ENCODE measurements at places on chromosomes 3 and 15. TPM values are rescaled to one million over a fixed set of nuclear protein-coding genes. Genes with fewer than 3 reads are reported as not detected.

Gene AVEN
- 8.4 TPM for total RNA-seq

Gene CYFIP1
- 2.8 TPM for total RNA-seq

Gene SLC9C1
- not detected for total RNA-seq

Gene EMC7
- total RNA-seq, result 32.9 TPM

Gene TM4SF18
- not detected for total RNA-seq

Gene WDR49
- total RNA-seq, result 0.42 TPM

Gene MYO5C
- total RNA-seq, result 0.19 TPM

Gene LRRK1
- 0.78 TPM for total RNA-seq

Gene PRRT3
- 6.3 TPM for total RNA-seq

Gene CA12
- total RNA-seq, result not detected

DNA sequence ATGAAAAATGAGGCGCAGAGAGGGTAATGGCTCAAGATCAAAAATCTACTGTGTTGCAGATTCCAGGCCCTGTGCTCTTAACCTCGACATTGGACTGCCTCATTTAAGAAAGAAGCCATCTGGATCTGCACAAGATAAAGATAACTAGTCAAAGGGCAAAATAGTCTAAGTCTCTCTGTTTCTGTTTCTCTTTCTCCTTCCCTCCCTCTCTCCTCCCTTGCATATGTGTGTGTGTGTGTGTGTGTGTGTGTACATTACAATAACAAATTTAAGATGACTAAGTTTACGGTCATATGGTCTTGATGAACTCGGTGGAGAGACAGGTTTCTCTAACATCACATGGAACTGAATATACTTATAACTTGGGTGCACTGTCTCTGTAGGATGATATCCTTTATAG, 69.2 kb downstream of the MEIS2 start:
- DNase-seq, result no peak

- no peak for DNase-seq
Measured at GRCh38 chr15:32828507-32829186, 110.8 kb downstream of the GREM1 start.

GRCh38 chr3:130091958-130092357, 10.3 kb downstream of the ALG1L2 start:
- DNase-seq, result no peak

DNA sequence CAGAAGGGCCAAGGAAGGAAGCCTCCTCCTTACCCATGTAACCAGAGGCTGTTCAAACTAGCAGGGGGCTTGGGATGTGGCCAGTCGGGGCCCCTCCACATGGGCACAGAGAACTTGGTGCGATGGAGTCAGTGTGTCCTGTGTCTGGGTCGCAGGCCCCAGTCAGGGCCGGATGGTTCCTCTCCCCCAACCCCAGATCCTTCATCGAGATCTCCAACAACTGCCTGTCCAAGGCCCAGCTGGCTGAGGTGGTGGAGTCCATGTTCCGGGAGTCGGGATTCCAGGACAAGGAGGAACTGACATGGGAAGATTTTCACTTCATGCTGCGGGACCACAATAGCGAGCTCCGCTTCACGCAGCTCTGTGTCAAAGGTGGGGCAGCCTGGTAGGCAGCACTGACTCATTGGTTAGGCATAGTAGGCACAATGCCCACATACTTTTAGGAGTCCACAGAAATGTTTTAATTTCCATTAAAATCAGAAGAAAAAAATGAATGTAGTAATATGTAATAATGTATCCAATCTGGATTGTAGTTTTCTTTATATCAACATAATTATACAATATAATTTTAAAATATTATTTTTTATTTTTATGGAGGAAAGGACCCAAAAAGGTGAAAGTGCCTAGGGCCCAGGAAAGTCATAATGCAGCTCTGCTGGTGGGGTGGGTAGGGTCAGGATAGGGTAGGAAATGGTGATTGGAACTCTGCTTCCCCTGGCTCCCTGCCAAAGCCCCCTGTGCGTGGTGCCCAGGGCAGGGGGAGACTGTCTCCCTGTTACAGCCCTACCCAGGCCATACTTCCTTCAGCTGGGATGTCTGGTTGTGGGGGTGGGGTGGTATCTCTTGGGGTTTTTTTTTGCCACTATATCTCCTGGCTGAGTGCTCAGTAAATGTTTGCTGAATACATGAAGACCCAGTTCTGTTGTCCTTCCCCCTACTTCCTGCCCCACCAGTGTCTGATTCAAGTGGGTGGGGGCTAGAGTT, 18.6 kb downstream of the DUOX1 start:
- DNase-seq, result no peak

DNA sequence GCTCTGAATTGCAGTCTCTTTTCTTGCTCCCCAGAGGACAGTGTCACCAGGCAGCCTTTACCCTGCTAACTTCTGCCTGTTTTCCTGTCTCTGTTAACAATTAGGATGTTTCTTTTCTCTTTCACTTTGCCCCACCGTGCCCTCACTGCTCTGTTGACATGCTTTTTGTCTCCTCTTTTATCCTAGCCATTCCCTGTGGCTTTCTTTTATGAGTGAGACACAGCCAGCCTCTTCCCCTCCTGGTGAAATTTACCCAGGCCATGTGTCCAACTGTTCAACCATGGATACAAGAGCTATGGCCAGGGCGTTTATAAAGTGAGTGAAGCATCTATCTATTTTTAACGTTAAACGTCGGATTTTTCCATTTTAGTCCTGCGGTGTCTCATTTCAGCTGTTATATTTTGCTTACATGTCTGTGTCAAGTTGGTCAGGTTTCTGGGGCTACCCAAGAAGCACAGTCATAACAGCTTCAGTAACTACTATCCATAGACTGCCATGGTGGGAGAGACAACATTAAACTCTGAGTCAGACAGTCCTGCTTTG, 443.2 kb upstream of the AZI2 start:
- DNase-seq, result no peak

GRCh38 chr15:70171256-70171886, 73.7 kb upstream of the TLE3 start:
- no peak for DNase-seq

GRCh38 chr3:107846279-107846852, 244.5 kb downstream of the CD47 start:
- DNase-seq, result peak; percentile 20

- no peak for DNase-seq
Measured at GRCh38 chr3:43710607-43711006, 19.9 kb downstream of the ABHD5 start.

DNA sequence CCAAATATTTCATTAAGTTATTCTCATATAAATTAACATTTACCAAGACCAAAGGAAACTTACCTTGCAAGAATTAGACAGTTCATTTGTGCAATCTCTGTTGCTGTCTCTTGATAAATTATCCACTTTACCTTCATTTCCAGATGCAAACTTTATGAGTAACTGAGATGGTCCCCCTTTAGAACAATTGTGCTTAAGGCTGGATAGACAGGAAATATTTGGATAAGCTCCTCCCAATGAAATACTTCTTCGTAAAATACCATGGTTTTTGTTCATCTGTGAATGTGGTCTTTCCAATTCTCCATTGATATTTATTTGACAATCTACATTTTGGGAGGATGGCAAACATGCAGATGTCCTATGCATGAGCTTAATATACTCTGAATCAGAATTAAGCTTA, 78.2 kb downstream of the NEDD4 start:
- DNase-seq, result no peak

- no peak for DNase-seq
Measured at GRCh38 chr15:62942428-62942827, 100.1 kb upstream of the TPM1 start.

GRCh38 chr3:95280711-95281352, 1218.0 kb downstream of the NSUN3 start:
- DNase-seq, result no peak

GRCh38 chr3:127762077-127762786, 60.1 kb downstream of the MGLL start:
- DNase-seq, result no peak

GRCh38 chr15:33154351-33155166, 40.0 kb downstream of the FMN1 start:
- no peak for DNase-seq

DNA sequence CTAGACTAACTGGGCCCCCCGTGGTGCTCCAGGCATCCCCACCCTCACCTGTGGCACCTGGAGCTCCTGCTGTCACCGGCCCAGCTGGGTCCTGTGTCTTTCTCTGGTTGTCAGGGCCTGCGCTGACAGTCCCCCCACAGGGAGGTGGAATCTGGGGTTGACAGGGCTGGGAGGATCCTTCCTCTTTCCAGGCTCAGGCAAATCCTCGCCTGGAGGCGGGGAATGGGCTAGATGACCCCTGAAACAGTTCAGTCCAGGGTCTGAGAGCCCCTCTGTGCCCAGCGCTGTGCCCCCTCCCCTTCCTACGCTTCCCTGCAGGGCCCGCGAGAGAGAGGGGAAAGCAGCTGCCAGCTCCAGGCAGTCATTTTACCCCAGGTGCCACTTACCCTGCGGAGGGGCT, 50.1 kb upstream of the MCF2L2 start:
- no peak for DNase-seq

- DNase-seq, result no peak
Measured at GRCh38 chr3:147411238-147411814, 2.2 kb downstream of the ZIC1 start.
